ENCODE measurements at places on chromosomes 13 and 19. TPM values are rescaled to one million over a fixed set of nuclear protein-coding genes. Genes with fewer than 3 reads are reported as not detected.

GRCh38 chr13:35714121-35714520, 237.6 kb upstream of the MAB21L1 start:
- peak; percentile 49 for DNase-seq

GRCh38 chr13:57624565-57625435, 6.7 kb upstream of the PCDH17 start:
- DNase-seq = peak; percentile 44

GRCh38 chr19:13172346-13173138, 22.3 kb downstream of the IER2 start:
- DNase-seq = peak; percentile 74

GRCh38 chr13:48391257-48391656, 21.7 kb downstream of the LPAR6 start:
- DNase-seq = no peak

GRCh38 chr19:8642561-8642960, 12.1 kb downstream of the NFILZ start:
- no peak for DNase-seq

Gene OSCAR
- 0.97 TPM for polyA plus RNA-seq

Gene ARHGAP33
- polyA plus RNA-seq = 6.5 TPM

Gene KIR2DL1
- not detected for polyA plus RNA-seq

Gene DNAAF3
- polyA plus RNA-seq = 2.4 TPM
